ENCODE measurements at places on chromosomes 11 and 22.

GRCh38 chr11:106063009-106063408, 14.1 kb downstream of the KBTBD3 start:
- no peak for DNase-seq

DNA sequence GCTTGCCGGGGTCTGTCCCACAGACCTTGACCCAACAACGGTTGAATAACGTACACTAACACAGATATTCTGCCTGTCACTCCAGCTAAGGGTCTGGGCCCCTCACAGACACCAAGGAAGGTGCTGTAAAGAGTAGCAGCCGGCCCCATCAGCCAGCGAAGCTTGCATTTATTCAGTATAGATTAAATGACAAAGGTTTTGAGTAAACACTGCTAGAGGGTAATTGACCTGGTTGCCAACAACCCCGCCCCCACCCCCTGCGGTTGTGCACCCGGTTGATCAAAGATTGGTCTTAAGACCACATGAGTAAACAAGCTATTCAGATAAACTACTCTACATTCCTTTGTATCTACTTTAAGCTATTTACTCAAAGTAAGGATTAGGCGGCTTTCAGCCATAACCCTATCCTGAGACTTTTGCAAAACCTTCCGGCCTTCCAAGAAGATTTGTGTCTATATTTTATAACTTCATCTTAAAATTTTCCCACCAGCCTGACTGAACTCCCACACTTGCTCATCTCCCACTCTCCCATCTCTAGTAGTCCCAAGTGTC, 4.8 kb upstream of the CKAP5 start:
- no peak for DNase-seq

DNA sequence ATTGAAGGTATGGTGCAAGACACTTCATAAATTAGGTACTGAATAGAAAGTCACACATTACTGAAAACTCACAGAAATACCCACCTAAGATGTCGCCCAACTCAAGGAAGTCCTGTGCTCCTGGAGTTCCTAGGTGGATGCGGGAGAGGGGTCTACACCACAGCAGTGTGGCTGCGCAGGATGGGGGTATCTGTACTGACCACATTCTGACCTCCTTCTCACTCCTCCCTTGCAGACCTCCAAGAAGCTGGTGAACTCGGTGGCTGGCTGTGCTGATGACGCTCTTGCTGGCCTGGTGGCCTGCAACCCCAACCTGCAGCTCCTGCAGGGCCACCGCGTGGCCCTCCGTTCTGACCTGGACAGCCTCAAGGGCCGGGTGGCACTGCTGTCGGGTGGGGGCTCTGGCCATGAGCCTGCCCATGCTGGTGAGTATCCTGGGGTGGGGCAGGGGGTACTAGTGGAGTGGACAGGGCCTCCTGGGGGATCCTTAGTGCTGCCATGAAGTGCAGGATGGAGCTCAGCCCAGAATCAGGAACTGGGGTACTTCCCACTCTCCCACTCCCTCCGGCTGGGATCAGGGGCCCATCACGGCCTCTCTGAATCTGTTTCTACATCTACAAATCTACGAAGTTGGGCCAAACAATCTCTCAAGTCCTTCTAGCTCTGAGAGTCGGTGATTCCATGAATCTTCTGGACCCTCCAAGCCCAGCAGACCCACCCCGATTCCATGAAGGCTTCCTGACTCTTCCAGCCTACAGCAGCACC, 4.9 kb downstream of the TKFC start:
- DNase-seq, result no peak

DNA sequence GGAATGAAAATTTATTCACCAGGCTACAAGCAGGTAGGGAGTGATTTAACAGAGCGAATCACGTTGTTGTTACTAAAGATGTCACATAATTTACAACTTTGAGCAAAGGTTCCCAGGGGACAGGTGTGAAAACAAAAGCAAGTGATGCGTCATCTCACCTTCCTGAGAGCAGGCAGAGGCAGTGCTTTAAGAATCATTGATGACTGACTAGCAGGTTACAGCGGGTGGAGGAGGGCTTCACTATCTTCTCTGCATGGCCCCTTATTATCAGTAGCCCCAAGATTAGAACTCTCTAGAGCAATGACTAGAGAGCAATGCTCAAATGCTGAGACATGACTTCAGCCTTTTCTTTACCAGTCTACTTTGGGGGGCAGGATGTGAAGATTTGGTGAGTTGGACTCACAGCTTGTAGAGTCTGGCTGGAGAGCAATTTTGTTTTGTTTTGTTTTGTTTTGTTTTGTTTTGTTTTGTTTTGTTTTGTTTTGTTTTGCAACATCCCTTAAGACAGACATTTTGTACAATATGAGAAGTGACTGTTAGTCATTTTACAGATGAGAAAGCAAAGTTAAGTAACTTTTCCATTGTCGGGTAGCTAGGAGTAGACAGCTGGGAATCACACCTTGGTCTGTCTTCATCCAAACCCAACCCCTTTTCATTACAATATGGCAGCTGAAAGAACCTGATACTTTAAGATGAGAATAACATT, 84.8 kb downstream of the SLC1A2 start:
- no peak for DNase-seq

- DNase-seq, result no peak
Observed at GRCh38 chr11:64017945-64018224, 17.8 kb upstream of the FLRT1 start.
